PC-9 (cell line): ENCODE measurements at places on chromosomes 7 and 10.

DNA sequence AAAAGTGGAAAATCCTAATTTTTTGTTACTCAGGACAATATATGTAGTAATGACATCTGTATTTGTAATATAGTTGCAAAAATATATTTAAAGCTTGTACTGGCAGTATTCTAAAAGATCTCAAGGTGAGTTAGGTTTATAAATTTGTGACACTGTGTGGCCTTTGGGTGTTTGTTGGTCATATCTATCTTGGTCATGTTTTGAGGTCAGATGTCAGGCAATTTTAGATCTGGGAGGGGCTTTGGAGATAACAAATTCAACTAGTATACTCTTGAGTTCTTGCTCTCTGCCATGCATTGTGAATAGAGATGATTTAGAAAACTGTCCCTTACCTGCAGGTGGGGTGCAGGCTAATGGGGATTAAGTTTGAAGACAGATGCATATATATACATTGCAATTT is 3.1 kb downstream of the TBC1D12 start:
- DNase-seq, result no peak

DNA sequence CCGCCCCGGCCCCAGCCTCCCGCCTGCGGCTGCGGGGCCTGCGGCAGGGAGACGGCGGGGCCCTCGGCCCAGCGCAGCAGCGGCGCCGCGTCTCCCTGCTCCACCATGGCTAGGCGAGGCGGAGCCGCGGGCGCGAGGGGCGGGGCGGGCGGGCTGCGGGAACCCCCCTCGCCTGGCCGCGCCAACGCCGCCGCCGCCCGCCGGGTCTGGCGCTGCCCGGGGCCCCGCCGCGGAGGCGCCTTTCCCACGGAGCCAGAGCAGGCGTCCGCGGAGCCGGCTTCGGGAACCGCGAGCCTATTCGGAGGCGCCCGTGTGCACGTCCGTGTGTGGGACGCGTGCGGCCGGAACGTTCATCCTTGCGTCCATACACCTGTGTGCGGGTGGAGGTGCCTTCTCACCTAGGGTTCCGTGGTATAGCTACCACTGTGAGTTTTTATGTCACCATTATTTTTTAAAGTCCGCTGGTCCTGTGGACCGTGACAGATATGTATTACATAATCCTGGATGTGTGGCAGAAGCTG is at the start of gene DENND11:
DENND11 (minus strand) TSS at position 120 of the 521 bp plus-strand sequence; CDS start at position 107, 13 bp downstream.
- peak; percentile 58 for DNase-seq

GRCh38 chr10:64067009-64067606 is 545.9 kb downstream of the REEP3 start:
- no peak for DNase-seq

DNA sequence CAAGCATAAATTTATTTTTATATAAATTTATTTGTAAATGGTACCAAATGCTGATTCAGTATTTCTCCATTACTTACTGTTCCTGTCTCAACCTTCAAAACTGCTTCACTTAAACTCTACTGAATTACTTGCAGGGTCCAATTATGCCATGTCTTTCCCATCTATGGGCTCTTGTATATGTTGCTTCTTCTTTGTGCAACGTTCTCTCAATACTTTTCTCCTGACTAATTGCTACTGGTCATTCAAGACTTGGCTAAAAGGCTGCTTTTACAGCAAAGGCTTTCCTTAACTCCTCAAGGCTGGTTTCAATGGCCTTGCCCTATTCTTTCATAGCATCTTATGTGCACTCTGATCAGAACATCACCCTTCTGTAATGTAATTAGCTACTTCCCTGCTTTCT is 67.9 kb downstream of the RNLS start:
- no peak for DNase-seq

- no peak for DNase-seq
These were observed 119.1 kb downstream of the NKX6-2 start for GRCh38 chr10:132666705-132667341.
